ENCODE measurements at places on chromosomes 7 and 10.

- DNase-seq = no peak
Measured at GRCh38 chr10:14569274-14570060, 205.2 kb downstream of the FAM107B start.

- no peak for DNase-seq
Measured at GRCh38 chr7:33596686-33597085, 308.7 kb upstream of the BMPER start.

DNA sequence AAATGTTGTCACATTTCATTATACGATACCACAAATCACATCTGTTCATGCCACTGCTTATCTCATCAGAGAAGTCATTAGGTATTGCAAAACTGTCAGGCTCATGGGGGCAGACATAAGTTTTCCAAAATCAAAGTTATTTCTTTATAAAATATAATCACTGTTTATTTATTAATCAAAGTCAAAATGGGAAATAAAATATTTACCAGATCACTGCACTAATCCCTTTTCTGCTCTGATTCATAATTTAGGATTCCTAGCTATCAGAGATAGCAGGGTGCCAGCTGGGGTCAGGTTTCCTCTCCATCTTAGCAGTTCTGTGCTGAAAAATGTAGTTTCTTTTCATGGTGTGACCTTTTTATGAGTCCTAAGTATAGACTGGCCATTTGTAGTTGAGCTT is 117.7 kb upstream of the LANCL2 start:
- no peak for DNase-seq

DNA sequence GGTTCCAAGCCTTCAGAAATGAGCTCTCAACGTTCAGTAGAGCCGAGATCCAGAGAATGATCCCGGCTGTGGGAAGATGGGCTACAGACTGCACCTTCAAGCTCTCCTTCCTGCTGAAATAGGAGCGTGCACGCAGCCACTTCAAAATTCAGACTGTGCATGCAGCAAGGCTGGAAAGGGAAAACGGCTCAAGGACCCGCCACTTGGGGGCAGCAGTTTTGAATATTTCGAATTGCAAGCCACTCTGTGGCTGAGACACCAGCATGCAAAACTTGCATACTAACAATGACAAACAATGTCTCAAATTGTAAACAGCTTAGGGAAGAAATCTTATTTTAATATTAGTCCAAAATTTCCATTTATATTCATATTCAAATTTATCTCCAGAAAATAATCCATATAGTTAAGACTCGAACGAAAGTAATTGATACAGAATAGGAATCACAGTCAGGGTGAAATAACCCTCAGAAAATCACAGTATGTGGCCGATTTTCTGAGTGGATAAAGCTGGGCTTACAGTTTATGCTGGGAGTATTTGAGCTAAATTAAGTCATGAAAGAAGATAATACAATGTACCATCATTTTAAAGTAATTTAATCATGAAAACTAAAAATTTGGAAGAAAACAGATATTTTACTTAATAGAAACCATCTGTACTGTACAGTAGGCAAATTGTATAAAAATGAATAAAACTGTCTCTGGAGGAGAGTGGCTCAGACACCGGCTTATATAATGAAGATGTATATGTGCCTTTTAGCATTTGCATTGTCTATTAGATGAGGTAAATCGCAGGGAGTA is 137.9 kb upstream of the MKI67 start:
- peak; percentile 36 for DNase-seq

DNA sequence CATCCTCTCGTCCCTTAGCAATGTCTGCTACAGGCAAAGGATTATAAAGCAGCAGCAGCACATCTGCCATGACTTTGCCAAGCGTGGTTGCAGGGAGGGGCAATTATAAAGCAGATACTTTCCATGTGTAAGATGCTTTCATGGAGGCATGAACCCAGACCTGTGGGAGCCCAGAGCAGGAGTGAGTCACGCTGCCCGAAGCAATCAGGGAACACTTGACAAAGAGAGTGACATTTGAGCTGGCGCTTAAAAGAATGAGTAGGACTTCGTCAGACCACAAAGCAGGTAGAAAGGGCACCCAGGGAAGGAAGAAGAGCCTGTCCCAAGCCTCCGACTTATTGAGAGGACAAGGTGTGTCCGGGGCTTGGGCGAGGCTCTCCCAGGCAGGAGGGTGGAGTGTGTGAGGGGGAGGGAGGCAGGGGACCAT is 147.2 kb downstream of the MYOF start:
- DNase-seq = no peak

Data from activated CD4-positive, alpha-beta T cell treated with anti-CD3 and anti-CD28 coated beads, Interleukin-2, amount 50 U/mL, for 1 hour (primary cell).